ENCODE measurements at places on chromosomes 11 and 22.

DNA sequence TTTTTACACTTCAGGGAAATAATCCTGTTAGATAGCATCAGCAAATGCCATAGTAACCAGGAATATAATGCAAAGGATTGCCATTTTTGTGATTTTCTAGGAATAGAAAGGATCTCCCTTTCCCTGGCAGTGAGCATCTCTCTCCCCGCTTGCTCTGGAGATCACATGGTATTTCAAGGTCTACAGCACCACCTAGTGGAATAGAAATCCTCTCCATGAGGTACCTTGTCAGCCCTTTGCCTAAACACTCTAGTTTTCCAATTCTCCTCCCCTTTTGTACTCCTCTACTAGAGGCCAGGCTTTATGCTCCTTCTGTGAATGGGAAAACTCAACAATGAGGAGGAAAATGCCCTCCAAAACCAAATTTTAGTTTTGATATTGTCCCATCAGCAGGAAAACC lies 78.4 kb downstream of the XRRA1 start:
- H3K27me3 ChIP-seq: no peaks in the 10 kb centered on the region
- H3K4me1 ChIP-seq: no peaks in the 10 kb centered on the region
- H3K4me3 ChIP-seq: no peak overlapping the region
- DNase-seq: peak; percentile 16

DNA sequence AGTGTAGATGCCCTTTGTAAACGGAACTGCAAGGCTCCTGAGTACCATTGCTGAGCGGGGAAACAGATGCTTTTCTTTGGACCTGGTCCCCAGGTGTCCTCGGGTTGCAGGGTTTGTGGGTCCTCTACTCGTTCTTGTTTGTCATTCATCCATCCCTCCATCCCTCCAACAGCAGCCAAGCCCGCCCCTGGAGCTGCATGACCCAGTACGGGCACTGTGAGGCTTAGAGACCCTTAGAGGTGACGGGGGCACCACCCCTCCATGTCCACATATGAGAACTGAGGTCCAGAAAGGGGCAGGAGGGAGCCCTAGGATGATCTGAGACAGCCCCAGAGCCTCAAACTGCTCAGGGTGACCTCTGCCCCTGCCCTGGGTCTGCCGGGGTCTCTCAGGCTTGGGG lies 45.4 kb downstream of the WNT11 start:
- H3K4me1 ChIP-seq: no peaks in the 10 kb centered on the region
- no peak overlapping the region for H3K27ac ChIP-seq

DNA sequence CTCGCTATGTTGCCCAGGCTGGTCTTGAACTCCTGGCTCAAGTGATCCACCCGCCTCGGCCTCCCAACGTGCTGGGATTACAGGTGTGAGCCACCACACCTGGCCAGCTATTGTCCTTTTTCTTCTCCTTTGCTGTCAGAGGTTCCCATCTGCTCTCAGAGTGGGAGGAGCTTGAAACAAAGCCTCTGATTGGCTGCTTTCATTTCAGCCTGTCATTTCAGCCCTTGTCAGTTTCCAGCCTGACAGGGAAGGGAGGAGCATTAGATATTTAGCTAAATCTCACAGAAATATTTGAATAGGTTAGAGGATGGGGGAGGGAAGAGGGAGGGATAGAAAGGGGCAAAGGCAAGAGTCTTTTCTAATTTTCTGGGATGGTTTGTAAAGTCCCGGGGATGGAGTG lies 8.7 kb downstream of the SLC22A6 start:
- no peak overlapping the region for H3K4me3 ChIP-seq
- H3K4me1 ChIP-seq: no peaks in the 10 kb centered on the region
- H3K27me3 ChIP-seq: peaks cover 3% of the 10 kb centered on the region
- no peak for DNase-seq
- no peak overlapping the region for H3K27ac ChIP-seq

- H3K4me3 ChIP-seq: no peak overlapping the region
- no peaks in the 10 kb centered on the region for H3K4me1 ChIP-seq
- H3K27me3 ChIP-seq: no peaks in the 10 kb centered on the region
- no peaks in the 10 kb centered on the region for H3K36me3 ChIP-seq
- DNase-seq: no peak
- H3K27ac ChIP-seq: no peak overlapping the region
These were observed 9.7 kb upstream of the HEPHL1 start for GRCh38 chr11:94011478-94011877.

DNA sequence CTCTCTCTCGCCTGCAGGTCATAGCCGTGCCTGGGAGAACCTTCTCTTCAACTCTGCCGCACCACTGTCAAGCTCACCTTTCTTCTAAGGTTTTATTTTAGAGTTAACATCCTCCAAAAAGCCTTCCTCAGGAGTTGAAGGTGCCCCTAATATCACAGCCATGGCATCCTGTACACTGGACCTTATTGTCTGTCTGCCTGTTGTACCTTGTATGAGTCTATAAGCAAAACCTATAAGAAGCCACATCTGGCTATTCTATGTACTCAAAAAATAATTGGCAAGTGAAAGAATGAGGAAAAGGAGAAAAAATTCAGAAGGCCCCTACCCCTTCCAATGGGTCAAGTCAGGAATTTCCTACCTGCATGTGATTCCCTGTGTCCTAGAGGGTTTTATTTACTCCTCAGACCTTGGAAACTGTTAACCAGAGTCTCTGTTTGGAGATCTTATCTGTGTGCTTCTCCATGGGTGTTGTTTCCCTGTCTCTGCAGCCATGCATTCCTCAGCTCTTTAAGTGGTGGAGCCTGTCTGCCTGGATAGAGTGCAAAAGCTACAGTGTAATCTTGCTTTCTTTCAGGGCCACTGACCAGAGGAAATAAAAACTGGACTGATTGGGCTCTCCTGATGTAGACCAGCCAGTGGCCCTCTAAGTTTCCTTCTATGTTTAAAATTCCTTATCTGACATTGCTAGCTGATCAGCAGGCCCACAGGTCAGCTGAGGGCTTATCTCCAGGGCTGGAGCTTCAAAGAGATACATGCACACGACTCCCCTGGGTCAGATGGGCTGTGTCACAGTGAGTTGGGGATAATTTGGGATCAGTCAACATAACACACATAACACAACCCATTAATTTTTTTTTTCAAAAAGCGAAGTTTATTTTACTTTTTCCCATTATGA lies 37.6 kb upstream of the TMEM135 start:
- no peaks in the 10 kb centered on the region for H3K4me1 ChIP-seq
- H3K4me3 ChIP-seq: no peak overlapping the region
- H3K27me3 ChIP-seq: no peaks in the 10 kb centered on the region
- no peaks in the 10 kb centered on the region for H3K36me3 ChIP-seq
- H3K27ac ChIP-seq: no peak overlapping the region

GRCh38 chr11:82384308-82384707 lies 349.4 kb downstream of the FAM181B start:
- no peaks in the 10 kb centered on the region for H3K36me3 ChIP-seq
- no peaks in the 10 kb centered on the region for H3K4me1 ChIP-seq
- no peak overlapping the region for H3K4me3 ChIP-seq
- no peak for DNase-seq
- H3K27ac ChIP-seq: no peak overlapping the region

DNA sequence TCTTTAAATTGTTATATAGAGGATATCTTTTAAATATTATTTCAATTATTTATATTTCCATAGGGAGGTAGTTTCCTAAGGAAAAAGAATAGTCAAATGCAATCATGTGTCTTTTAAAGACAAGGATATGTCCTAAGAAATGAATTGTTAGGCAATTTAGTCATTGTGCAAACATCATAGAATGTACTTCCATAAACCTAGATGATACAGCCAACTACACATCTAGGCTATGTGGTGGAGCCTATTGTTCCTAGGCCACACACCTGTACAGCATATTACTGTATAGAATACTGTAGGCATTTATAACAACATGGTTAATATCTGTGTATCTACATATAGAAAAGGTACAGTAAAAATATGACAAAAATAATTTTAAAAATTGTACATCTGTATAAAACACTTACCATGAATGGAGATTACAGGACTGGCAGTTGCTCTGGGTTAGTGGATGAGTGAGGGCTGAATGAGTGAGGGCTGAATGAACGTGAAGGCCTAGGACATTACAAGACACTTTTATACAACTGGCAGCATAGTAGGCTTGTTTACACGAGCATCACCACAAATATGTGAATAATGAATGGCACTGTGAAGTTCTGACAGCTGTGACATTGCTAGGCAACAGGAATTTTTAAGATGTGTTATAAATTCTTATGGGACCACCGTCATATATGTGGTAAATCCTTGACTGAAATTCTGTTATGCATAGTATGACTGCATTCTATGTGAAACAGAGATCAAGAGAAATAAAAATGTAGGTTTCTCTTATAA lies 1879.0 kb upstream of the RAG2 start:
- no peaks in the 10 kb centered on the region for H3K36me3 ChIP-seq
- no peak overlapping the region for H3K4me3 ChIP-seq
- no peaks in the 10 kb centered on the region for H3K4me1 ChIP-seq
- no peak overlapping the region for H3K27ac ChIP-seq
- DNase-seq: no peak

DNA sequence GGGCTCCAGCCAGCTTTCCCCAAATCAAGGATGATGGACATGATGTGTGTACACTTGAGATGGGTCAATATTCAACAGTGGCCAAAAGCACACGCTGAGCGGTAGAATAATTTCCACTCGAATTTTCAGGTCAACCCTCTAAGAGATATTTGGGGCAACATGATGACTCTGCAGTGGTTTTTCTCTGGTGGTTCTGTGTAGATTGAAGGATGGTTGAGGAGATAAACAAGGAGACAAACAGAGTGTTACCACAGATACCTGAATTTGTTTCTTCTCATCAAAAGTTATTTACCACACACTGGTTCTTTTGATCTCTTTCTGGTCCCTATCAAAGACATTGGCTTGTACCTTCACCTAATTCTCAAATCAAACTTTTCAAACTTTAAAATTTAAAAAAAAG lies 242.0 kb downstream of the ETS1 start:
- peaks cover 24% of the 10 kb centered on the region for H3K36me3 ChIP-seq
- peak overlapping the region; percentile 81 for H3K27ac ChIP-seq
- H3K4me1 ChIP-seq: peaks cover 78% of the 10 kb centered on the region
- DNase-seq: peak; percentile 45

DNA sequence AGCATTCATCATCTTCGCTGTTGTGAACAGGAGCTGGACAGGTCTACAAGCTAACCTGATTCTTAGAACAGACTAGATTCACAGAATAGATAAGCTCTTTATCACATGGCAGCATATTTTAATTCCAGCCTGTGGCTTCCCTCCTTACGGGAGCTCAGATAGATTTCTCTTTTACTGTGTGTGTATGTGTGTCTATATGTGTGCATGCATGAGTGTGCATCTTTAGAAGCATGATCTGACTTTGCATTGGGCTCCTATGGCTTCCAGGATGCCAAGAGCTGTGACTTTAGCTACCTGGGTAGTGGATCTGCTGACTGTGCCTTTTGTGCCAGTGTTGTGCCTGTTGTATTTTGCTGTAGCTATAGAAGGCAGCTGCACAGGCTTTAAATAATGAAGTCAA lies 44.3 kb downstream of the ZNRF3 start:
- H3K4me3 ChIP-seq: no peak overlapping the region
- H3K36me3 ChIP-seq: no peaks in the 10 kb centered on the region
- no peaks in the 10 kb centered on the region for H3K4me1 ChIP-seq
- no peak overlapping the region for H3K27ac ChIP-seq

DNA sequence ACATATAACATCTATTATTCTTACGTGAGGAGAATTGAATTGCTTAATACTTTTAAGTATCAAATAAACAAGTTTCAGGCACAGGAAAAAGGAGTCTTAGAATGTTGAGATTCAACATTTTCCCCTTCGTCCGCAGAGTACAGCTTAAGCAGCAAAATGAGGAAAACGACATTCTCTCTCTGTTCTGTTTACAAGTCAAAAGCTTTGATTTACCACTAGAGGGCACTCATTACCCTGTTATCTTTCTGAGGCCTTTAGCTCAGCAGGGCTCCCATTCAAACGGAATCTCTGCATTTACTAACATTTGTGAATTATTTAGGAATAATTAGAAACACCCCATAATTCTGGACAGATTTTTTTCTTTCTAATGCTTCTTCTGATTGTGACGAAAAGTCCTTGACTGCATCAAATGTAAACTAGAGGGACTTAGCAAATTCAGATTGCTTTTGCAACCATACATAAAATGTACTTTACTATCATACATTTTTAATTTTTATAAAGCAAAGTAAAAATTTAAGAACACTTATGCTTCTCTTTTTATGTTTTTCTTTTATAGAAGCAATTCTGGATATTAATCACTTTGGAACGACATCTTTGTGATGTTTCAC lies 75.0 kb downstream of the JRKL start:
- peaks cover 7% of the 10 kb centered on the region for H3K27me3 ChIP-seq
- H3K36me3 ChIP-seq: no peaks in the 10 kb centered on the region
- H3K4me1 ChIP-seq: peaks cover 9% of the 10 kb centered on the region

DNA sequence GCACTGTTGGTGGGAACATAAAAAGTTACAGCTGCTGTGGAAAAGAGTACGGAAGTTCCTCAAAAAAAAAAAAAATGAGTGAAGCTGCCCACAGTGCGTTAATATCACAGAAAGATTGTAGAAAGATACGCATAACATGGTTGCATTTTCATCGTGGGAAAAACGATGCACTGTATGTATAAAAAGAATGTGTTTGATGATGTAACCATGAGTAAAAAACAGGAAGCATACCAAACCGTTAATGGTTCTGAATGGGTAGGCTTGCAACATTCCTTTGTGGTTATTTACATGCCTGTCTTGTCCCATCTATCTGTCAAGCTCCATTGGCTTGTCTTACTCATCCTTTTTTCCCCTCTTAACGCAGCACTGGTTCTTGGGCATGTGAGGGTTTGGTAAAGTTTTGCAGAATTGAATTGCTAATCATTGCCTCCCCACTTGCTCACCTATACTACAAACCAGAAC lies 33.8 kb upstream of the DKK3 start:
- peaks cover 9% of the 10 kb centered on the region for H3K27me3 ChIP-seq
- H3K36me3 ChIP-seq: no peaks in the 10 kb centered on the region
- no peak for DNase-seq
- peaks cover 7% of the 10 kb centered on the region for H3K4me1 ChIP-seq
- no peak overlapping the region for H3K4me3 ChIP-seq
